ENCODE measurements at places on chromosomes 2 and 18. TPM values are rescaled to one million over a fixed set of nuclear protein-coding genes. Genes with fewer than 3 reads are reported as not detected.

ICA1L gene
- 3.5 TPM for polyA plus RNA-seq

MOGAT1 gene
- not detected for polyA plus RNA-seq

EVX2 gene
- polyA plus RNA-seq, result not detected

TUBA3E gene
- not detected for polyA plus RNA-seq

SCN3A gene
- polyA plus RNA-seq, result 9.4 TPM

NCKAP5 gene
- polyA plus RNA-seq, result 0.21 TPM

Measured in naive B cell (primary cell).